DMS153 (cell line): ENCODE measurements at places on chromosomes 11 and 22.

GRCh38 chr22:20296598-20296997 is 23.3 kb downstream of the DGCR6L start:
- no peak for DNase-seq

DNA sequence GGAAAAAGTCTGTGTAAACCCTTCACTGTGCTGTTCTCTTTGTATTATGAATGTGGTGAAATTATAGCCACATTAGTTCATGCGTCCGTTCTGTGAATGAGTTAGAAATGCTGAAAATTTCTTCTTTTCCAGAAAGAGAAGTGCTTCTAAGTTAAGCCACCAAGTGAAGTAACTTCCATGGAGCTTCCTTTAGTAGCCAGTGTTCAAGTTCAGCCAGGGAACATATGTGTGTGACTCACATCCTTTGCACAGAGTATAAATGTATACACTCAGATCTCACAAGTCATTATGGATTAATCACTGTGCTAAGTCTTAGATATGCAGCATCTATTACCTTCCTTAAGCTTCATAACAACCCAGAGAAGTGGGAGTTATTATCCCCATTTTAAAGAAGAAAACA is 3.1 kb upstream of the MMP8 start:
- DNase-seq = no peak

DNA sequence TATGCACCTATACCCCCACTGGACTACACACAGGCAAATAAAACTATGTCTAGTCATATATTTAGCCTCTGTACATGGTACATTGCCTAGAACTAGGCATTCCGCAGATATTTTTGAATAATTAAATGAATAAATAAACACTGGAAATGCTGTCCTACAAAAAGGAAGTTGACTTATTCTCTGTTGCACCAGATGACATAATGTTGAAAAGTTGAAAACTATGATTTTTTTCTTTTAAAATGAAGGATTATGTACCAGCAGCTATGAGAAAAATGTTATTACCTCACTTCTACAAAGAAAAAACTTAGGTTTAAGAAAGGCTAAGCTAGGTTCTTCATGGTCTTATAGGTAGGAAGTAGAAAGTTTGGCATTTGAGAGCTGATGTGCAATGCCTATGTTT is 856.6 kb downstream of the METTL15 start:
- DNase-seq = no peak

- DNase-seq = no peak
These were observed 30.4 kb downstream of the STIM1 start for GRCh38 chr11:3885855-3886254.

DNA sequence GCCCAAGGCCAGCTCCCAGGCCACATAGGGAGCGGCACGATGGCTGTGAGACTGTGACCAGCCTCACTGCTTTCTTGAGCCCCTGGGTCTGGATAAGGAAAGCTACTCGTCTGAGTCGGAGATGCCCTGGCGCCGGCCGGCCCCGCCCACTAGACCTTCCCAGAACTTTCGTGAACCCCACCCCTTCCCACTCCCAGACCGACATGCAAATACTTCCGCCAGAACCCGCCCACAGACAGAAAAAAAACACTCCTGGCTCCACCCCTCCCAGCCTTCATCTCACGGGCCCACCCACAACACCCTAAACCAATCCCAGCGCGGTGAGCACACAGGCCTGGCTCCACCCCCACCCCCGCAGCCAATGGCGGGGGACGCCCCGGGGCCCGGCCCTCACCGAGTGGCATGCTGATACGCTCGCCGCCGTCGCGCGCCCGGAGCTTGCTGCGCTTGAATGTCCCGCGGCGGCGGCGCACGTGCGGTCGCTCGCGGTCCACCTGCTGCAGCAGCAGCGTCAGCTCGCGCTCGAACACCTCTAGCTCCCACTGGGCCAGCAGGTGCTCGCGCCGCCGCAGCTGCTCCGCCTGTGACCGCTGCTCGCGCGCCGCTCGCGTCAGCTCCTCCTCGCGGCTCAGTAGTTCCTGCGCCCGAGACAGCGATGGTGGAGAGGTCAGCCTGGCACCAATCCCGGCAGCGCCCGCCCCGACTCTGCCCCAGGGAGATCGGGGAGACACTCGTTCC is 7.0 kb downstream of the MAP3K11 start:
- peak; percentile 97 for DNase-seq

DNA sequence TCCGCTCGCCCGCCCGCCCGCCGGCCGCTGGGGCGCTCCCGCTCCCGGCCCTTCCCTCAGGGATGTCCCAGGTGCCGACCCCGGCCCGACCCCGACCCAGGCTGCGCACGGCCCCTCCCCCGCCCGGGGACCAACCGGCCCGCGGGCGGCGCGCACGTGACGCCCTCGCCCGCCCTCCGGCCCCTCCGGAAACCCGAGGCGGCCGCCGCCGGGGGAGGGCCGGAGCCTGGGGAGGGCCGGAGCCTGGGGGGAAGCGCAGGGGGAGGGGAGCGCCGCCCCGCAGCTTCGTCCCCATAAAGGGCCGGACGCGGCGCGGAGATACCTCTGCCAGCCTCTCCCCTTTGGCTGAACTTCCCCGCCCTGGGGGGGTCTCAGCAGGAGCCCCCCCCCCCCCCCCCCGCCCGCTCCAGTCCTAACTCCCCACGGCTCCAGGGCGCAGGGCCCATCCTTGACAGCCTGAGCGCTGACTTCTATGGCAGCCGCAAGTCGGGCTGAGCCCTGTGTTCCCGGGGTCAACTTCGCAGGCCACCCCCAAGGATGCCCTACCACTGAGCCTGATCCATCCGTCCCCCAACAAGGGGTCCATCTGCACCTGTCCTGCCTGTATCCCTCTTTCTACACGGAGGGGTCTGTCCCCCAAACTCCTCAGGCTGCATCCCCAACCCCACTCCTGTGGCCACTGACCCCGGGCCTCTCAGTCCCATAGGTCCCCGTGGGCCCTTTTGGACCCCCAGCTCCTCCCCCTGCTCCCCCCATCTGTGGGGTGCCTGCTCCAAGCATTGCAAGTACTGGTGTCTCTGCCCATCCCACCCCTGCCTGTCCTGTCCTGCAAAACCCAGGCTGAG is at the start of gene MAPK12:
TSS of gene MAPK12 (minus strand) at position 69 of the 845 bp plus-strand sequence. CDS start 174 bp downstream, outside the sequence.
- DNase-seq = no peak

- DNase-seq = no peak
These were observed 27.6 kb upstream of the CASP12 start for GRCh38 chr11:104925850-104926249.

DNA sequence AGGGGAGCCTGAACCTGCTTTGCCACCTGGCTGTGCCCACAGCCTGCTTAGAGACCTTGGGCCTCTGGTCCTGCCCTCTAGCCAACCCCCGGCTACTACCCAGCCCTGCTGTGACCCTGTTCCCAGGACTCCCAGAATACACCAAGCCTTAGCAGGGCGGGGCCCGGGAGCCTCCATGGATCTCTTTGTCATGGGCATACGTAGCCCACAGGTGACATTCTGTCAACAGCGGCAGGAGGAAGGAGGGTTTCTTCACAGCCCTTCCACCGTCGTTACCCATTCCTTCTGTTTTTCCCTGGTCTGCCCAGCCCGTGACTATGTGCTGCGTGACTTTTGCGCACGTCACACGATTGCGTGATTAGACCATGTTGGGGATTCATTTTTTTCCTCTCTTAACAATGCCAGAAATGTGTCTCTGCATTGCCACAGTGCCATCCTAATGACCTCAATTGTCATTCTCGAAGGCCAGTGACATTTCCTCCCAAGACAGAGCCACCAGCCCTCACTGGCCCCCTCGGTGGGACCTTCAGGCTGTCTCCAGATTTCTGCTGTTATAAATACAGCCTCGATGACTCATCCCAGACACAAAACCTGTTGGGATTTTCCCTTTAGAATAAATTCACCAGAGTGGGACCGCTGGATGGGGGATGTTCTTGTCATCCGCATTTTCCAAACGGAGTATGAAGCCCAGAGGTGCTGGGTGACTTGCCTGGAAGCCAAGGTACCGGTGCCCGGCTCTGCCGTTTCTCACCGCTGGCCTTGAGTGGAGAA is 9.0 kb downstream of the SYT12 start:
- no peak for DNase-seq

GRCh38 chr22:47724751-47725150 is 962.3 kb downstream of the TBC1D22A start:
- DNase-seq = no peak

DNA sequence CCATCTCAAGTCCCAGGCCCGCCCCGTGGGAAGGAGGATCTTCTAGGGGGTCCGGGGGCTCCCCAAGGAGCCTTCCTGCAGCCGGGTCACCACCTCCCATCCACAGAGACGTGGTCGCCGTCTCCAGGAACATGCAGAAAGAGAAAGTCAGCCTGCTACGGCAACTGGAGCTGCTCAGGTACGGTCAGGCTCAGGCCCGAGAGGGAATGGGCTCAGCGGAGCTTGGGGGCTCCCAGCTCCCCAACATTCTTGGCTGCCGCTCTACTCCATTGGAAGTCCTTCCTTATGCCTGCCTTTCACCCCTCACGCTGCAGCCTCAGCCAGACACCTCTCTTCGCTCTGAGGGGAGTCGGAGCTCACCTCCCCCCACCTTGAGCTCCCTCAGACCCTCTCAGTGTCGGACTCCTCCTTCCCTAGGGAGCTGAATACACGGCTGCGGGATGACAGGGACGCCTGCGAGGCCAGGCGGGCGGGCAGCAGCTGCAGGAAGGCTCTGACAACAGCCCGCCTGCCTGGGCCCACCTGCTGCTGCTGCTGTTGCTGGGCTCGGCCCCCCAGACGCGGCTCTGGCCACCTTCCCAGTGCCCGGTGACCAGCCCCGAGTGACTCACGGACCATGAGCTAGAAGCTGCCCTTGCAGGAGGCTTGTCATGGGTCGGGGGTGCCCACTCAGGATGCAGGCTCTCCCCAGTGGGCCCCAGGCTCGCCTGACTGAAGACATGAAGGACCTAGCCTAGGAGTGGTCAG is 1.5 kb upstream of the CD151 start:
- no peak for DNase-seq

DNA sequence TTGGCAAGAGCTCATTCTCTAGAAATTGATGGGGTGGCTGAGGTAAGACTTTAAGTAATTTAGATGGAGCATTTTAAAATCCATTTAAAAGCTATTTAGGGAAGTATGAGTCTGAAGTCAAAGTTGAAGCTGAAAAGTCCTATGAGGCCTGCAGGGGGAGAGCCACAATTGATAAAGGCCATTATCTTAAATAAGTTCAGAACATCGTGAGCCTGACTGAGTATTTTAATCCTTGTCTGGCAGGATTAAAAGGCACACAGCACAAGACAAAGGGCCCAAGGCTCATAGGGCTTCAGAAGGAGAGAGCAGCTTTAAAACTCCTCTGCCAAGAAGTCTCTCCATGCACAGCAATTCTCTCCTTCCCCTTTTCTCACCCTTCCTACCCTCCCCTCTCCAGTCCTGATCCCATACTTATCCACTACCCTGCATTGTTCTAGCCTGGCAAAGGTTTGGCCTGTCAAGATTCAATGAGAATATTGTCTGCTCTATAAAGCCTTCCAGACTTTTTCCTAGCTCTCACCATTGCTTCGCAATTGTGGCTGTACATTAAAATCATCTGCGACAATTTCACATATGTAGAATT is 1312.9 kb downstream of the FAM181B start:
- DNase-seq = no peak

GRCh38 chr11:11262171-11262920 is 90.7 kb downstream of the CSNK2A3 start:
- no peak for DNase-seq

GRCh38 chr11:10587388-10587787 is 18.9 kb upstream of the LYVE1 start:
- no peak for DNase-seq

DNA sequence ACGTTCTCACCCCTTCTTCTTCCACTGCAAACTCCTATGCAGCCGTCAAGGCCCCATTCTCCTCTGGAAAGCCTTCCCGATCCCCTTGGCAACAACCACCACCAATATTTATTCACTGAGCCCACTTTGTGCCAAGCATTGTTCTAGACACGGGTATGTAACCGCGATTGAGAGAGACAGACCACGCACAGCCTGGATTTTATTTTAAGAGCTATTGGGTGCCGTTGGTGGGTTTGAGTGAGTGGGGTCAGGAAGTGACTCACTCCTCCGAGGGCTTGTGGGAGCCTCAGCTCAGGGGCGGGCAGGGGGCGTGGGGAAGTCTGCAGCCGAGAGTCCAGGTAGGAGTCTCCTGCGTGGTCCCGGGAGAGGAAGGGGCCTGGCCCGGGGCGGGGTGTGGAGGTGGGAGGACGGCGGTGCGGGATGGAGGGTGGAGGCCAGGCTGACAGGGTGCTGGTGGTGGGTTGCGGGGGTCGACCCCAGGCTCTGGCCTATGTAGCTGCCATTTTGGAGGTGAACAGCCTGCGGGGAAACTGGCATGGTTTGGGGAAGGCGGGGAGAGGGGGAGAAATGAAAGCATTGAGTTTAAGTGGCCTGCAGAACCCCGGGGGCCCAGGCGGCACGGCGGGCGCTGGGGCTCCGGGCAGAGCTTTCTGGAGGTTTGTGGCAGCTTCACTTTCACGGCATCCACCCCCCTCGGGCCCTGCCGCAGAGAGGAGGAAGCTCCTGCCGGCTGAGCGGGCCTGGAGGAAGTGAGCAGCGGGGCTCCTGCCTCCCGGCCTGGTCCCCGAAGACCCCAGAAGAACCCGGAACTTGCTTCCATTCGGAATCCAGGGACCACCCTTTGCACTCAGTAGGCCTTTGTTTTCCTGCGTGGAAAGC is 547 bp downstream of the PARVG start:
- no peak for DNase-seq

GRCh38 chr11:126929179-126930061 is 71.2 kb downstream of the KIRREL3 start:
- peak; percentile 17 for DNase-seq

DNA sequence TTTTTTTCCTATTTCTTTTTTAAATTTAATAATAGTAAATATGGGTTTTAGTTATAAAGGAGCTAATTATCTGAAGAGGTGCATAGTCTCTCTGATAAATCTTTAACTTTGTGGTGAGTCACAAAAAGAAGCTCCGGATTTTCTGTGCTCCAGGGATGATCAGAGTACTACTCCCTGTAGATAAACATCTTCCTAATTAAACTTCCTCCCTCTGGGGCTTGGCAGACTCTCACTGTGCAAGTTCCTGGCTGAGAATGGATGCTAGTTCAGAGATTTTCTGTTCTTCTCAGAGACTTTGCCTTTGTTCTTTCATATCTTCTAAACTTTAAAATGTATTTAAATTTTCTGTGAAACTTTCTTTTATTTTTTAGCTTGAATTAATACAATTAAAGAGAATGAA is at the start of gene OR10G7:
TSS of gene OR10G7 (minus strand) at position 72 of the 400 bp plus-strand sequence. CDS start 2,324 bp downstream, outside the sequence.
- no peak for DNase-seq

DNA sequence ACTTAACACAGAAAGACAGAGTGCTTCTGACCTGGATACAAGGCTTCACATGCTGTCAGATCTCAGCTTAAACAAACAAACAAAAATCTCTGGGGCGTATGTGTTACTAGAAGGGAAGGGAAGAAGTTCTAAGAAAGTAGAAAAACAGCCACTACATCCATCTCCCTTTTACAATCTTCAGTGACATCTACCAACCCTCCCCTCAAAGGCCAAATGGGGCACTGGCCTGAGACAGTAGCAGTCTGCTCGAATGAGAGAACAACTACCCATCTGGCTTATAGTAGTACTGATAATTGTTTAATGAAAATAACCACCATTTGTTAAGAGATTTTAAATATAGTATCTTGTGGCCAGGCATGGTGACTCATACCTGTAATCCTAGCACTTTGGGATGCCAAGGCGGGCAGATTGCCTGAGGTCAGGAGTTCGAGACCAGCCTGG is 29.4 kb downstream of the CCDC83 start:
- no peak for DNase-seq
